ENCODE measurements at places on chromosomes 2 and 18.

- H3K27ac ChIP-seq, result peak overlapping the region; percentile 69
- no peaks in the 10 kb centered on the region for H3K27me3 ChIP-seq
- H3K4me3 ChIP-seq, result no peak overlapping the region
- peak; percentile 62 for DNase-seq
- no peaks in the 10 kb centered on the region for H3K4me1 ChIP-seq
- no peaks in the 10 kb centered on the region for H3K36me3 ChIP-seq
Observed at GRCh38 chr18:79458131-79458838, 62.6 kb downstream of the NFATC1 start.

DNA sequence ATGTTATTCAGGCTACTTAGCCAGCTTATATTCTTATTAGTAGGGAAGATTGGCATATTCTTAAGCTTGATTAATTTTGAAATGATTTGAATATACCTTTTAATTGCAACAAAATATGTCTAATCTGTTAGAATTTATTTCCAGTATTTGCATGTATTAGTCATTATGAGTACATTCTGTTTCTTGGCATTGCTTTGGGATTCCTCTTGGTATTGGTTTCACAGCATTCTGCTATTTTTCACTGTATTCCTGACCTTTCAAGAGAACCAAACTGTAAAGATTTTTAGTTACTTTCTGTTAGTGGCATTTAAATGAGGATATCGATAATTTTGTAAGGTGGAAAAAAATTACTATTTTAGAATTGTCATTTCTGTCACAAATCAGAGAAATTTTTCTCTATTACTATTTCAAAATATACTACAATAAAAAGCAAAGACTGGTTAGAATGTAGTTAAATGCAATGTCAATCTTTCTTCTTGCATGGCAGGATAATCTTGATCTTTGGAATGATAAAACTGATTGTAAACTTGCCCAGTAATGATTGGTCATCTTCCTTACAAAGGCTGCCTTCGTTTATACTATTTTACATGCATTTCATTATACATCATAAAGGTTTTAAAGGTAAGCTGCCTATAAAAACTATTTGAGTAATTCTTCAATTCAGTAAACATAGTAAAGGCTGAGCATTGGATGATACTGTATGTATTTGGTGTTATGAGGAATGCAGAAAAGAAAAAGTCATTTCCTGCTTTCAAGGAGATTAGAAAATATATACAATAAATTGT, 86.1 kb downstream of the SLC4A10 start:
- H3K36me3 ChIP-seq, result no peaks in the 10 kb centered on the region
- H3K4me3 ChIP-seq, result no peak overlapping the region
- H3K27me3 ChIP-seq, result no peaks in the 10 kb centered on the region
- H3K4me1 ChIP-seq, result no peaks in the 10 kb centered on the region
- H3K27ac ChIP-seq, result no peak overlapping the region

DNA sequence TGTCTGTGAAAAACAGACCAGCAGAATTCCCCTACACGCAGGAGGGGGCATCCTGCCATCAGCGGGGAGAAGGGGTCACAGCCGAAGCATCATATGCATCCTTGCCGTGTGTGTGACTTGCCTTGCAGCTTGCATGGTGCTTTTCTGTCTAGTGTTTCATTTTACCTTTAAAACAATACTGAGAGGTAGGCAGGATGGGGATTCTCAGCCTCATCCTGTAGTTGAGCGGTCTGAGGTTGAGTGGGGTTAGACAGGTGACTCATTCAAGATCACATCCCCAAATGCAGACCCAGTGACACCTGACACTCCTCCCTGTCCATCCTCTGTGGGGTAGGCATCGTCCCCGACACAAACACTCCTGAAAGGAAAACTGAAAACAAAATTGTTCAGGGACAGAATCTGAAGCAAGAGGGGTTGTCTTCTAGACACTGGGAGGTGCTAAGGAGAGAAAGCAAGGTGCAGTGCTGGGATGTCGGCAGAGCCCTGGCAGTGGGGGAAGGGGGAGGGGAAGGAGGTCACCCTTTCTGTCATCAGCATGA, 7.9 kb downstream of the ARL4C start:
- DNase-seq, result no peak
- H3K4me1 ChIP-seq, result no peaks in the 10 kb centered on the region
- H3K4me3 ChIP-seq, result no peak overlapping the region
- H3K27ac ChIP-seq, result no peak overlapping the region
- no peaks in the 10 kb centered on the region for H3K36me3 ChIP-seq

DNA sequence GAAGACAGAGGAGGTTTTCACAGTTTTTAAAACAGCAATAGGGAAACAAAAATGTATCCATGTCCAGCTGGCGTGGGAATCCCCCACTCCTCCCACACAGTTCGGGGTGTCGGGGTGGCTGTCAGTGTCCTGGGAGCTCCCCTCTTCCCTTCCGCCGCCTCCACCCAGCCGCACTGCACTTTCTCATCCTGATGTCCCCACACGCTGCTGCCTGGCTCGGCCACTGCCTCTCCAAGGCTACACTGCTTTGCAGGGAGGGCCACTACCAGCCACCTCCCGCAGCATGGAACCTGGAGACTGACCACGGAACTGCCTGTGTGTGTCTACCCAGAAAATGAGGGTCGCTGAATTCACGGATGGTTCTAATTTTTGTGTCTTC, 138.7 kb upstream of the CTDP1 start:
- H3K27ac ChIP-seq, result no peak overlapping the region
- no peaks in the 10 kb centered on the region for H3K27me3 ChIP-seq
- DNase-seq, result no peak
- H3K4me3 ChIP-seq, result no peak overlapping the region

DNA sequence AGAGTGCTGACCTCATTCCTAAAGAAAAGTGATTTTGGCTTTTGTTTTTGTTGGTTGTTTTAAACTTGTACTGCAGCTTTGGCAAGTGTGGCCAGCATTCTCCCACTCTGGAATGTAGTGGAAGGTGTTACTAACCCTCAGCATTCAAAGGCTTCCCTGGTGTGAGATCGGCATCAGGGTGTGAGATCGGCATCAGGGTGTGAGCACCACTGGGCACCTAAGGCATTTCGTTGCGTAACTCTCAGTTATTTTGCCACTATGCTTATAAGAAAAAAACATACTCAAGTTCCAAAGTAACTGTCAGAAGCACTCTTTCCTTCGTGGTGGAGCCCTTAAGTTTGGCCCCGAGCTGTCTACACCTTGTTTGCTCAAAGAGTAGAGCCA, 1.7 kb downstream of the CYBRD1 start:
- peak; percentile 76 for DNase-seq
- peaks cover 10% of the 10 kb centered on the region for H3K4me1 ChIP-seq
- peak overlapping the region; percentile 82 for H3K4me3 ChIP-seq
- peaks cover 3% of the 10 kb centered on the region for H3K27me3 ChIP-seq

- H3K4me3 ChIP-seq, result no peak overlapping the region
- H3K4me1 ChIP-seq, result no peaks in the 10 kb centered on the region
- no peak overlapping the region for H3K27ac ChIP-seq
Observed at GRCh38 chr2:107804608-107805498, 21.8 kb upstream of the RGPD4 start.

DNA sequence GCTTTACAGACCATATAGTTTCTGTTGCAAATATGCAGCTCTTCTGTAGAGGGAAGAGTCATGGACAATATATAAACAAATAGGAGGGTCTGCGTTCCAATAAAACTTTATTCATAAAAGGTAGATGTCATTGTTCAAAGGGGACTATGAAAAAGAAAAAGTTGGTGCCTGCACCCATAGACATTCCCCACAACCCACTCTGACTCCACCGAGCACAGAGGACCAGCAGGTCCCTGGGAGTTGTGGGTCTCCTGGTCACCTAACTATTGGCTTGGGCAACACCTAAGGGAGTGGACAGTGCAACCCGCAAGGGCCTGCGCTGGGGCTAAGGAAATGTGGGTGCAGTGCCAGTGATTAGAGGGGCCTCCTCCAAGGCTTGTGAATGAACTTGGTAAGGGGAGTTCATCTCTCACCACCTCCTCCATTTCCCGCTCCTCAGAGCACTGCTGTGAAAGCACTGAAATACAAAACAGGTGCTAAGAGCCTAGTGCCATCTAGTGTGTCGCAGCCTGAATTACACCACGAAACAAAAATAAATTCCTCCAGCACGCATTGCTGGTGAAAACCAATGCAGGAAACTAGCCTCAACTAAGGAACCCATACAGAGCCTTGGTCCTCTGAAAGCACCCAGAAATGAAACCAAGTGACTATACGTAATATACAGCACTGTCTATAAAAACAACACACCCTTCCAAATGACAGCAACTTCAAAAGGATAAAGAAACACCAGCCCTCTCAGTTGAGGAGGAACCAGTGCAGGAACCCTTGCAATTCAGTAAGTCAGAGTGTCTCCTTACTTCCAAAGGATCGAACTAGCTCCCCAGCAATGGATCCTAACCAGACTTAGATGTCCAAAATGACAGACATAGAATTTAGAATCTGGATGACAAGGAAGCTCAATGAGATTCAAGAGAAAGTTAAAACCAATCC, 166.6 kb downstream of the RNF144A start:
- no peaks in the 10 kb centered on the region for H3K4me1 ChIP-seq
- H3K4me3 ChIP-seq, result no peak overlapping the region
- DNase-seq, result no peak
- no peak overlapping the region for H3K27ac ChIP-seq

GRCh38 chr2:62672601-62673000, 32.9 kb upstream of the EHBP1 start:
- peak; percentile 68 for DNase-seq
- H3K27me3 ChIP-seq, result no peaks in the 10 kb centered on the region
- H3K27ac ChIP-seq, result no peak overlapping the region
- no peaks in the 10 kb centered on the region for H3K36me3 ChIP-seq
- no peak overlapping the region for H3K4me3 ChIP-seq

DNA sequence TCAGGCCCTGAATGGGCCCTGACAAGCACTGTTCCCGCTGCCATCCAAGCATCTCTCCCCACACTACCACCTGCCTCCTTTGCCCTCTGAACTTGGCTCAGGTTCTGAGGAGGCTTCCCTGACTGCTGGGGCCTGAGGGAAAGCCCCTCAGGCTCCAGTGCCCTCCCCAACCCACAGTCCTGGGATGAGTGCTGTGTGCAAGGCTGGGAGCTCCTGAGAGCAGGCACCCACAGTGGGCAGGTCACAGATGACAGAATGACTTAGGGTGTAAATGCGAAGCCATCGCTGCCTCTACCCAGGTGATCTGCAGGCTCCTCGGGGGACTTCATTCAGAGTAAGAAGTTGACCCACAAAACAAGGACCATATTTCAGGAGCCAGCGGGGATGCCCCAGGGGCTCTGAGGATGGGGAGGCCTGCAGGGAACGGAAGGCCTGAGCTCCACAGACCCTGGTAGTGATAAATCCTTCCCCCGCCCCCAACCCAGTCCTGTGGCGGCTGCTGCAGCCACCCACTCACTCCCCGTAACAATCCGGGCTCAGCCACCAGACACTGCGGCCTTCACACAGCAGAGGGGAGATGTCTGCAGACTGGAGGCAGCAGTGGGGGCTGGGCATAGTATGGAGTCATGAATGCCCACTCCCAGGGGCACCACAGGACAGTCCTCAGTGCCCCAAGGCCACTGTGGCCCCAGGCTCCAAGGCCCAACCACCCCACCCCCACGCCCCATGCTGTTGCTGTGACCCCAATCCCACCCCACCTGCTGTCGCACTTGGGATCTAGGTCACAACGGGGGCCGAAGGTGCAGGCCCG, 8.9 kb downstream of the BIN1 start:
- no peaks in the 10 kb centered on the region for H3K27me3 ChIP-seq
- peaks cover 28% of the 10 kb centered on the region for H3K4me1 ChIP-seq
- no peak for DNase-seq
- H3K4me3 ChIP-seq, result no peak overlapping the region
- H3K36me3 ChIP-seq, result no peaks in the 10 kb centered on the region

- no peaks in the 10 kb centered on the region for H3K36me3 ChIP-seq
- no peaks in the 10 kb centered on the region for H3K27me3 ChIP-seq
- no peak for DNase-seq
- no peak overlapping the region for H3K27ac ChIP-seq
Observed at GRCh38 chr2:13676269-13676668, 956.2 kb upstream of the LRATD1 start.

- no peak for DNase-seq
- H3K27me3 ChIP-seq, result no peaks in the 10 kb centered on the region
- H3K36me3 ChIP-seq, result no peaks in the 10 kb centered on the region
- no peak overlapping the region for H3K27ac ChIP-seq
- H3K4me1 ChIP-seq, result no peaks in the 10 kb centered on the region
Observed at GRCh38 chr2:212941361-212941760, 210.1 kb downstream of the IKZF2 start.

DNA sequence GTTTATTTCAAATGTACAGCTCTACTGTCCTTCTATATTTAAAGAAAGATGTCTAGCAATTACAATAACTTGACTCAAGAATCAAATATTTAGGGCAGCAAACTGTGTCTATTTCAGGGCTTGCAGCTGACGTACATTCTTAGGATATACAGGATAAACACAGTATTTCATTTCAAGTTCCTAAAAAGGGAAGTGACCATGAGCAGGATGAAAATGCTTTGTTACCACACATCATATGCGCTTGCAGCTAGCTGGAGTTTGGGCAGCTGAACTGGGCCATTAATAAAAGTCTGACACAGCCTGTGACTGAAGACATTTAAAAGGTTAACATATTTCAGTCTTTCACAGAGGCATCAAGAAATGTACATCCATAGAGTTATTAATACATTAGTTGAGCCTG, 264.6 kb upstream of the TRIB2 start:
- DNase-seq, result peak; percentile 58
- no peak overlapping the region for H3K4me3 ChIP-seq
- H3K4me1 ChIP-seq, result peaks cover 7% of the 10 kb centered on the region
- no peaks in the 10 kb centered on the region for H3K27me3 ChIP-seq

- H3K36me3 ChIP-seq, result peaks cover 2% of the 10 kb centered on the region
- H3K27me3 ChIP-seq, result no peaks in the 10 kb centered on the region
- DNase-seq, result no peak
- H3K4me3 ChIP-seq, result no peak overlapping the region
Observed at GRCh38 chr2:219168526-219168925, 1.3 kb downstream of the SLC23A3 start.

- H3K27me3 ChIP-seq, result no peaks in the 10 kb centered on the region
- H3K4me1 ChIP-seq, result peaks cover 2% of the 10 kb centered on the region
- H3K36me3 ChIP-seq, result no peaks in the 10 kb centered on the region
Observed at GRCh38 chr2:47094511-47095142, 60.5 kb downstream of the STPG4 start.

DNA sequence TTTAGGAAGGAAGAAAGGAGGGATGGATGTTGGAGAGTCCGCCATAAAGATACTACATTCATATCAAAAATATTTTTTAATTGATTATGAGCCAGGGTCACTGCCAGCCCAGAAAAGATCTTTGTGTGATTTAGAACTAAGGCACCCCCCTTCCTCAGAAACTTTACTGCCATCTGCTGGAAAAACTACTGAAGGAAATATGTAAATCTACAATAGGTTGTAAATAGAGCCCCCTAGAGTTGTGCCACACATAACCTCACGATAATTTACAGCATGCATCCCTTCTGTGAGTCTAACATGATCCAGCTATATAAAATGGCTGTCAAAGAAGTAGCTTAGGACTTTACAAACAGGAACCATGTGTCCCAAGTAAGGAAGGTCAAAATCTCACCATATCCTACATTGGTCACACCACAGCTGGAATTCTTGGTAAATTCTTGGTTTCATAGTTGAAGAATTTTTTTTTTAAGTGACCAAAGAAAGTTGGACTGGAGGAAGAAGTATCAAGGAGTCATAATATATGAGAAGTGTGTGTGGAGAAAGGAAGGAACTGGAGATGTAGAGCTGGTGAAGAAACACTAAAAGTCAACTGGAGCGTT, 152.5 kb downstream of the CYP26B1 start:
- no peaks in the 10 kb centered on the region for H3K4me1 ChIP-seq

GRCh38 chr2:113707106-113707505, 49.3 kb downstream of the SLC35F5 start:
- no peak overlapping the region for H3K27ac ChIP-seq
- H3K27me3 ChIP-seq, result no peaks in the 10 kb centered on the region
- no peaks in the 10 kb centered on the region for H3K36me3 ChIP-seq
- H3K4me1 ChIP-seq, result peaks cover 32% of the 10 kb centered on the region
- DNase-seq, result peak; percentile 84
